ENCODE measurements at places on chromosomes 13 and 19.

- no peak for DNase-seq
Measured at GRCh38 chr13:30450066-30450465, 15.7 kb downstream of the HMGB1 start.

DNA sequence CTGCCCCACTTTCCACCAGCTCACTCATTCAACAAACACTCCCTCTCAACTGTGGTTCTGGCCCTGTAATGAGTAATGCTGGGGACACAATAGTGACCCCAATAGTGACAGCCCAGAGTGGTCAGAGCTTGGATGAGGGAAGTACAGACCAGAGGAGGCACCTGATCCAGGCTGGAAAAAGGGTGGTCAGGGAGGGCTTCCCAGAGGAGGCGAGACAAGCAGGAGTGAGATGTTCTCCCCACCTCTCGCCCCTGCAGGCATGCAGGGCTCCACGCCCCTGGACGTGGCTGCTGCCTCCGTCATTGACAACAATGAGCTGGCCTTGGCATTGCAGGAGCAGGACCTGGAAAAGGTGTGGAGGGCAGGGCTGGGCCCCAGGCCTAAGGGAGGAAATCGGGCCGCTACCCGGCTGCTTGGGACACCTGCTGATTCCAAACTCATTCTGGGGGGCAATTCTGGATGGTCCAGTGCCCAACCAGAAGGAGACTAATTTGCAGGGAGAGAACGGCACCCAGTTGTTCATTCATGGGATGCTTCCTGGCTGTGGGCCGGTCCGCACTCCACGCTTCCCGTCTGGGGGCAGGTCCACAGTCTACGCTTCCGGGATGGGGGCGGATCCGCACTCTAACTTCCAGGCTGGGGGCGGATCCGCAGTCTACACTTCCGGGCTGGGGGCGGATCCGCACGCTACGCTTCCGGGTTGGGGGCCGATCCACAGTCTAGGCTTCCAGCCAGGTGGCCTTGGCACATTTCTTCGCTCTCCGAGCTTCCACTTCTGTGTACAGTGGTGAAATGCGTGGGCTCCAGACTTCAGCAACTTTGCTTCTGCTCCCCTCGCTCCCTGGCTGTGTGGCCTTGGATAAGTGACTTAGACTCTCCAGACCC lies 63.4 kb downstream of the RYR1 start:
- no peak for DNase-seq

DNA sequence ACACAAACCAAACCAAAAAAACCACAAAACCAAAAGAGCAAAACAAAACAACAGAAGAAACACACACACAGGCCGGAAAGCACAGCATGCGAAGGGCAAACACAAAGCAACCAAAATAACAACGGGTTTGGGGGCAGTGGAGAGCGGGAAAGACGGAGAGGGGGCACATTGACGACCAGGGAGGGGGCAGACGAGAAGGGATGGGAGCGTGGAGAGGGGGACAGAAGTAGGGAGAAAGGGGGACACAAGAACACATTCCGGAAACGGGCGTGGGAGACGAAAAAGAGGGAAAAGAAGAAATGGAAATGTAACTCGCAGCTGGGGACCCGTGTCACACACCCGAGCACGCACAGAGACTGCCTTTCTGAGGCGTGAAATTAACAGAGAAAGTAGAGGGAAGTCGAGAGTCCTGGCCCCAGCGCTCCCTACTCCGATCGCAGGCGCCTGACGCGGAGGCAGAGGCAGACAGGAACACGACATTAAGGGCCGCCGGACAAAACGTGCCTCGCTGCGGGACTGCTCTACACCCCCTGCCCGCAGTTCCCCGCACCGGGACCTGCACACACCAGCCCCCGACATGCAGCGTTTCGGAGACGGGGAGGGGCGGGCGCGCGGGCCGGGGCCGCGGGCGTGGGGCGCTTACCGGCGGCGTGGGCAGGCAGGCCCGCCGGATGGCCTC lies 652 bp downstream of the POU4F1 start:
- DNase-seq = no peak

DNA sequence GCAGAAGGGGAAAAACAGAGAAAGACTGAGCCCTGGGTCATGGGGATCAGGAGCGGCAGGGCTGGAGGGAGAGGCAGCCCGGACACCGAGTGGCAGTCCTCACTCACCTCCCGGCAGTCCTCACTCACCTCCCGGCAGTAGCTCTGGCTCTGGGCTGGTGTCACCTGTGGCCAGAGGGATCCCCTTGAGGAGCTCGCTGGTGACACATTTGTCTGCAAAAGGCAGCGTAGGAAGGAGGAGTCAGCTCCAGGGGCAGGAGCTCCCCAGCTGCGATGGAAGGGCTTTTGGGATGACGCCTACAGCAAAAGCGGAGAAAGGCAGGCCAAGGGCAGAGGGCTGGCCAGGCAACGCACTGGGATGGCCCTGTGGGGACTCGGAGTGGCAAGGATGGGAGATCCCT lies 739 bp downstream of the EIF3G start:
- no peak for DNase-seq

DNA sequence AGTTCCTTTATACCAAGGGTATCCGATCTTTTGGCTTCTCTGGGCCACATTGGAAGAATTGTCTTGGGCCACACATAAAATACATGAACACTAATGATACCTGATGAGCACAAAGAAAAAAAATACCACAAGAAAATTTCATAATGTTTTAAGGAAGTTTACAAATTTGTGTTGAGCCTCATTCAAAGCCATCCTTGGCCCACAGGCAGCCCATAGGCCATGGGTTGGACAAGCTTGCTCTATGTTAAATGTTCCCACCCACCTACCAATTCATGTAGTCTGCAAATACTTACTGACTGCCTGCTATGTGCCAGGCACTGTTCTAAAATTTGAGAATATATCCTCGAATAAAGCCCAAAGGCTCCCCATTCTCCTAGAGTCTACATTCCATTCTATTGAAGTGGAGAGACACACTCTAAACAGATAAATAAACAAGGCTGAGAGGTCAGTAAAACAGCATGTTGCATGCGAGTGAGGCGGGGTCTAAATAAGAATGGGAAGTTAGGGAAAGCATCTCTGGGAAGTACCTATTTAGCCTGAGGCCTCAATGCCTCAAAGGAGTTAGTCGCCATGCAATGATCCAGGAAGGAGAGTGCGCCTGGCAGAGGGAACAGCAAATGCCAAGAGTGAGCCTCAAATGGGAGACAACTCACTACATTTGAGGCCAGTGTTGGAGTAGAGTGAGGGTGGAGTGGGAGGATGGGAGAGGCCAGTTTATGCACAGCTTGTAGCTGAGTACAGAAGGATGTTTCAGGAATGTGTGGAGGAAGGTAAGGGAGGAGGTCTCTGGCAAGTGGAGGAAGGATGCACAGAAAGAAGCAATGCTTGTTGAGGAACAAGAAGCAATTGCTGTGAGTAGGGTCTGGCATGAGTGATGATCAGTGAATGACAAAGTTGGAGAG lies 52.5 kb upstream of the CLDN10 start:
- DNase-seq = no peak

DNA sequence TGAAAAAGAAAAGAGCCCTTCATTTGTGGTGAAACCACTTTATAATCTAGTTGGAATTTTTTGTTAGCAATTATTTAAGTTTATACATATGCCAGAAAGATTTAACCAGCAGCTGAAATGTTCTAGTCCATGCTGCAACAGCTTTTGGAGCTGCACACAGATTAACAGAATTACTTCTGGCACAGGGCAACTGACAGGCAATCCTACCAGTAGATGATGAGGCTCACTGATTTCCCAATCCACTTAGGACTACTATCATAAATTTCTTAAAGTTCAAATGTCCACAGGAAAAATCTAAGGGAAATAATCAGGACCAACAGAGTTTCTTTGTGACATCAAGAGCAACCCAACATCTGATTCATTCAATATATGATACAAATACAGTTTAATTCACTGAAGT lies 78.8 kb downstream of the CRYL1 start:
- DNase-seq = no peak

- DNase-seq = no peak
Measured at GRCh38 chr19:55451163-55451964, 8.3 kb upstream of the SHISA7 start.

- DNase-seq = no peak
Measured at GRCh38 chr19:3129112-3129511, 6.7 kb upstream of the GNA15 start.

DNA sequence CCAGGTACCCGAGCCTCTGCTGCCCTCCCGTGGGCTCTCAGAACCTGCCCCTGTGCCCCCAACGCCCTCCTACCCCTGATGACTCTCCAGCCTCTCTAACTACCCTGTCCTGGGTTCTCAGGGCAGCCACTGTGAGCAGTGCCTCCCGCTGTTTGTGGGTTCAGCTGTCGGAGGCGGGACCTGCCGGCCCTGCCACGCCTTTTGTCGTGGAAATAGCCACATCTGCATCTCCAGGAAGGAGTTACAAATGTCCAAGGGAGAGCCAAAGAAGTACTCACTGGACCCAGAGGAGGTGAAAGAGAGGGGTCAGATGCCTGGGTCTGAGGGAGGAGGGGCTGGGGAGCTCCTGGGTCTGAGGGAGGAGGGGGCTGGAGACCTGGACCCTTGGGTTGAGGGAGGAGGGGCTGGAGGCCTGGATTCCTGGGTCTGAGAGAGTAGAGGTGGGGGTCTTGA lies 20.0 kb downstream of the CNFN start:
- no peak for DNase-seq

- no peak for DNase-seq
Measured at GRCh38 chr13:41837629-41838028, 123.3 kb downstream of the VWA8 start.

DNA sequence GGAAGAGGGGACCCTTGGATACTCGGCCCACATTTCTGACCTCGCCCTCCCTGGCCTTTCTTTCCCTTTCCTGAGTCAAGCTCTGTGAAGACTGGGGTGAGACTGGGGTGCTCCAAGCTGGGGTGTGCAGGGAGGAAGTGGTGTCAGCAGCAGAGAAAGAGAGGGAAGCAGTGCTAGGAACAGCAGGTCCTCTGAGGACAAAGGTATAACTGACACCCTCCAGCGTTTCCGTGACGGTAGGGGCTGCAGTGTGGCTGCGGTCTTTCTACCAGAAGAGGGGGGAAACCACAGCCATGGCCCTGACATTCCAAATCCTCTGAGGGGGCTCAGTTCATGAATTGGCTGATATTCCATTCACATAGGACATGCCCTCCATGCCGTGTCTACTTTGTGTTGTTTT lies 1.1 kb downstream of the KIR3DL2 start:
- DNase-seq = no peak

GRCh38 chr19:40425450-40426287 lies at the start of gene SERTAD1:
TSS of gene SERTAD1 (minus strand) at chr19:40425992. CDS start at chr19:40423546, 2,446 bp downstream.
- DNase-seq = peak; percentile 100

DNA sequence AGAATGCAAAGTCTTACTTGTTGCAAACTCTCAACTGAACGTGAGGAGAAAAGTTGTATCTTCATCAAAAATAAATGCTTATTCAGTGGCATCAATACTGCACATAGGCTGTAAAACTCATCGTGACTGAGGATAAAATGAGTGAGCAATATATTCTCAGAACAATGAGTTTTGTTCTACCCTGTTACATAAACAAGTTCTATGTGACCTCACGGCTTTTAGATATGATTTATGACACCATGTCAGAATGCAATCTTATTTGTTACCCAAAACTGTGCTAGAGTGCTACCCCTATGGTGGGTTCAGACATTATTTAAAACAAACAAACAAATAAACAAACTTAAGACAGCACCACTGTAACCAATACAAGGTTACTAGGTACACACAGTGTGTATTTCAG lies 55.4 kb downstream of the FOXO1 start:
- no peak for DNase-seq

DNA sequence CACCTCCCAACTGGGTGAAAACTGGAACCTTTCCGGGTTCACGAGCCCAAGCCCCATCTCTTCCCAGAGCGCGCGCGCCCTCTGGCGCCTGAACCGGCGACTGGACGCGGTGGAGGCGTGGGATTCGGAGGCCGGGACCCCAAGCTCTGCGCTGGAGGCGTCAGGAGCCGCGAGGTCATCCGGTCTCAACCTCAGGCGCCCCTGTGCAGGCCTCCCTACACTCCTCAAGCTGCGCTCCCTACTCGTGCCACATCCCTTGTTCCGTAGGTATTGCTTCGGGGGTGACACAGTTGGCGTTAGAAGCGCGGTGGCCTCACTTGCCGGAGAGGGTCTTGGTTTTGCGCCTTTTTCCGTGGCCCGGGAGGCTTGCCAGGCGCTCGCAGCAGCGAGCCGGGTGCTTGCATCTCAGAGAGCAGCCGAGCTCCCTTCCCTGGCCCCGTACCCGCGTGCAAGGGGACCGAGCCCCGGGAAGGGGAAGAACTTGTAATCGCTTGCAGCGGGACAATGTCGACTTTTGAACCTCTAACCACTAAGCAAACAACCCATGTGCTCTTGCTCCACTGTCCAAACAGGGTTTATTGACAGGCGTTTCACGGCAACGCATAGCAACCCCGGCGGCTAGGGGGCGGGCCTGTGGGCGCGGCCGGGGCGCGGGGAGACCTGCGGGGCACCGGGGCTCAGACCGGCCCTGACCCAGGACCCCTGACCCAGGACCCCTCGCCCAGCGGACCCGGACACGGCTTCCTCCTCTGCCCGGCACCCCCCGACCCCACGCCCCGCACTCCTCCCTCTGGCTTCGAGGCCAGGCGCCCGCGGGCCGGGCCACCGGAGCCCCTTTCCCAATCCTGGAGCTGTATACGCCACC lies 8.5 kb downstream of the CDX2 start:
- no peak for DNase-seq

DNA sequence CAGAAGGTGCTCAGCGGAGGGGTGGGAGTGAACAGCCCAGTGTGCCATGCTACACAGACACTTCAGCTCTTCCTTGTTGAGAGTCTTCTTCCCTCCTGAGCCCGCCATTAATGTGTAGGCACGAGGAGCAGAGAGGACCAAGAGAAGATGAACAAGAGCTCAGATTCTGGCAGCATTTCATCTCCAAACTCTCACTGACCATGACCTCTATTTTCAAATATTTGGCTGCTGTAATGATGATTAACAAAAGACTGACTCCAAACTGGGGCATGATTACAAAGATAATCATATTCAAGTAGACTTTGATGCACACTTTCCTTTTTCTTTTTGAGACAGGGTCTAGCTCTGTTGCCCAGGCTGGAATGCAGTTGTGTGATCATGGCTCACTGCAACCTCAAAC lies 236.5 kb downstream of the DCLK1 start:
- no peak for DNase-seq

DNA sequence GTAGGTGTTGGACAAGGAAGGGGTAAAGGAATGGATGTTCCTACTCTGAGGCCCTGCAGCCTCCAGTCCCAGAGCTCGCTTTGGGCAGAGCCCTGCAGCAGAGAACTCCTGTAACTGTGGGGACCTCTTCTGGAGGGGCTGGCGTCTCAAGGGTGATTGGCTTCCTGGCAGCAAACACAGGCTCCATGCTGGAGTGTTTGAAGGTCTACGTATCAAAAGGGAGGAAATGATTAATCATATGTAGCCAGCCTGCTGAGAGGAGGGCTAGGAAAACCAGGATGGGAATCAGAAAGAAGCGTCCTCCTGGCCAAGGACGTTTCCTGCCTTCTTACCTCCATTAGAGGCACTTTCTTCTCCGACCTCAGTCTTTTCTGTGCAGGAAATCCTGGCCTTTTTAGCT lies 208.5 kb downstream of the TSHZ3 start:
- no peak for DNase-seq

GRCh38 chr19:58516964-58517833 lies 2.4 kb downstream of the ZBTB45 start:
- no peak for DNase-seq

- no peak for DNase-seq
Measured at GRCh38 chr19:30731591-30731990, 359.4 kb downstream of the ZNF536 start.

- DNase-seq = no peak
Measured at GRCh38 chr13:56869671-56870070, 271.0 kb upstream of the PRR20A start.
